ENCODE measurements at places on chromosomes 1 and 21.
A peak's percentile ranks its signal among the peaks of the same experiment; 100 is the strongest.

- DNase-seq: peak; percentile 45
Measured at GRCh38 chr1:197915862-197916499, 1.2 kb upstream of the LHX9 start.

DNA sequence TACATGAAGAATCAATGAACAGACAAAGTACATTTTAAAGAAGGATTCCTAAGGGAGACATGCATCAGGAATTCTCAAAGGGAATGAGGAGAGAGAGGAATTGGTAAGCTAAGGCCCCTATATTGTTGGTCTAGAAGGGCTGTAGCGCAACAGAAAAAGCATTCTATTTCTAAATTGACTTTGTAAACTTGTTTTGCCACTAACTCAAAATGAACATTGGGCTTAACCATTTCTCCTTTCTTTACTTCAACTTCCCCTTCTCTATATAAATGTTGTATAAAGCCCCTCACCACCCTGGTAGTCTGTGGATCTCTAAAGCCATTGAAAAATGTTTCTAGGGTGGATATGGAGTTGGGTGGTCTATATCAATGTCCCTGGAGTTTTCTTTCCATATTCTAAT, 20.4 kb upstream of the OR6N2 start:
- DNase-seq: no peak

- DNase-seq: no peak
Measured at GRCh38 chr1:62294261-62294660, 25.0 kb downstream of the KANK4 start.

GRCh38 chr21:15255261-15255660, 190.5 kb upstream of the NRIP1 start:
- no peak for DNase-seq

- no peak for DNase-seq
Measured at GRCh38 chr1:20229171-20229570, 42.9 kb upstream of the PLA2G2C start.

- no peak for DNase-seq
Measured at GRCh38 chr1:7721940-7722669, 49.0 kb upstream of the VAMP3 start.

DNA sequence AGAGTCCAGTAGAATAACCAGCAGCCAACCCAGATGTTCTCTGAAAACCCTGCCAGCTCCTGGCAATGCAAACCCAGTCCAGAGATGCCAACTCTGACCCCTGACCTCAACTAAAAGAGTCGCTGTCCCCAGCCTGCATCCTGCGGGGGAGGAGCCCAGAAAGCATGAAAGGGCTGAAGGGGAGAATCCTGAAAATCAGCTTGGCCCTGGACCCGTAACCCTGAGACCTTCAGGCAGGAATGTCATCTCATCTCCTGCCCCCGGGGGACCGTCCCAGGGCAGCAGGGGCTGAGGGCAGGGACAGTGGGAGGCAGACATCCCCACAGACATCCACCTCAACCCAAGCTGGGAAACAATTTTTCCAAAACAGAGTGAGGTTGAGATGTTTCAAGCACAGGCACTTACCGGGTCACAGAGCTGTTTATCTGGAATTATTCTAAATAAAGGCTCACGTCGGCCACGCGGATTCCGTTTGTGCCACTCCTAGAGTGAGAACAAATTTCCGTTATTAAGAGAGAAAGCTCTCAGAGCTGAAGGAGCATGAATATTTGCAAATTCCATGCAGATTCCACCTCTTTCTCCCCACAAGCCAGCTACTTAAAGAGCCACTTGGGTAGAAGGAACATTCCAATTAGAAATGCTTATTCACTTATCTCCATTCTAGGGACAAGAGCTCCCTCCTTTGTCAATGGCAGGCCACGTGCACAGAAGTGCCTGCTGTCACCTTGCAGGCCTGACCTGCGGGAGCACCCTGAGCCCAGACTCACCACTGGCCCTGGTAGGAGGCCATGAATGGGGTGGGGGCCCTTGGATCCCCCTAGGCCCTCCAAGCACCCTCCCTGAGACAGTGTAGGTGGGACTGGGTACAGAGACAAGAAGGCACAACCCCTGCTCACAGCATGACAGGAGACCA, 240.1 kb downstream of the NPHP4 start:
- DNase-seq: no peak

GRCh38 chr21:37119421-37120218, 46.6 kb downstream of the TTC3 start:
- DNase-seq: no peak

GRCh38 chr21:34147792-34148418, 74.5 kb downstream of the MRPS6 start:
- DNase-seq: no peak

- no peak for DNase-seq
Measured at GRCh38 chr1:52899445-52899894, 22.1 kb downstream of the ECHDC2 start.

DNA sequence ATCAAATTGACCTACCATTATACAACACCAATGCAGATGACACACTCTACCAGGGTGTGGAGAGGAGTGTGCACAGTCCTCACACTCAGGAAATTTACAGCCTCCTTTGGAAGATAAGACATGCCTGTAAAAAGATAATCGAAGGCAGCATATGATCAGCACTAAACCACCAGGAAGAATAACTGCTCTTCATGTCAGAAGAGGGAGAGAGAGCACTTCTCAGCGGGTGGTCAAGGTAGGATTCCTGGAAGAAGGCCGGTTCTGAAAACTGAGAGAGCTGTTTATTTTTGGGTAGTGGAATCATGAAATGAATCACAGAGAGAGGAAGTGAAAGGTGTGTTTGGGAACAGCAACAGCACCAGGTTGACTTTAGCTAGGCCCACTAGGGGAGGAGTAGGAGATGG, 14.0 kb upstream of the ZNF697 start:
- no peak for DNase-seq

GRCh38 chr1:42419126-42419821, 36.5 kb downstream of the ZMYND12 start:
- DNase-seq: no peak

DNA sequence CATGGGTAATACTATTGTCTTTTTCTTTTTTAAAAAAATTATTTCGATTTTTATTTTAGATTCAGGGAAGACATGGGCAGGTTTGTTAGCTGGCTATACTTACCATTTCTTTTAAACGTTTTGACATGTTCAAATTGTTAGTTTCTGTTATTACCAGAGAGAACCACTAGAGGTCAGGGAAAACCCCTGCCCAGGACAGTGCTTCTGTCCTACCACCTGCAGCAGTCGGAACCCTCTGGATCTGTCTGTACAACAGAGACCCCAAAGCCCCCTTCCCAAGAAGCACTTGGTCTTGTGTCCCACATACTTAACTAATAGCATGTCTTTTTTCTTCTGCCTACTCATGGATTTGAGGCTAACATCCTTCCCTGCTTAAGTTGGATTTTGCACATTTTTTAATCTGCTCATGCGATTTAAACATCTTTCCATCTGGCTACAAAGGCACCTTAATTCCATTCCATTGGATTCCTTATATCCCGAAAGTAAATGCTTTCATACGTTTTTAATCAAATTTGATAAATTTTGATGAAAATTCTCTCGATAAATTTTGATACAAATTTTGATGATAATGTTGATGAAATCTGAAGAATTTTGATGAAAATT, 10.0 kb upstream of the C1orf115 start:
- no peak for DNase-seq

DNA sequence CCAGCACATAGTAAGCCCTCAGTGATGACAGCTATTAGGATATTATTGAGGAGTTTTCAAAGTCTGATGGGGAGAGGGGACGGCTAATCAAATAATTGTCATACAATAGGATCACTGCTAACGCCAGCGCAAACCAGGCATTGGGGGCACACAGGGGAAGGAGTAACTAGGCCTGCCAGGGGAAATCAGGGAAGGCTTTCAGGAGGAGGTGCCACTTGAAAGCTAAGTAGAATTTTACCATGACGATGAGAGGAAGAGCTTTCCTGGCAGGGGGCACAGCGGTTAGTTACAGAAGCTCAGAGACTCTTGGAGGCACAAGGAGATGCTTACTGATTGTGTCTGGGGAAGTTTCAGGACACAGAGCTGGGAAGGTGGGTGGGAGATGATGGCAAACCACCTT, 47.2 kb upstream of the LAPTM5 start:
- no peak for DNase-seq

DNA sequence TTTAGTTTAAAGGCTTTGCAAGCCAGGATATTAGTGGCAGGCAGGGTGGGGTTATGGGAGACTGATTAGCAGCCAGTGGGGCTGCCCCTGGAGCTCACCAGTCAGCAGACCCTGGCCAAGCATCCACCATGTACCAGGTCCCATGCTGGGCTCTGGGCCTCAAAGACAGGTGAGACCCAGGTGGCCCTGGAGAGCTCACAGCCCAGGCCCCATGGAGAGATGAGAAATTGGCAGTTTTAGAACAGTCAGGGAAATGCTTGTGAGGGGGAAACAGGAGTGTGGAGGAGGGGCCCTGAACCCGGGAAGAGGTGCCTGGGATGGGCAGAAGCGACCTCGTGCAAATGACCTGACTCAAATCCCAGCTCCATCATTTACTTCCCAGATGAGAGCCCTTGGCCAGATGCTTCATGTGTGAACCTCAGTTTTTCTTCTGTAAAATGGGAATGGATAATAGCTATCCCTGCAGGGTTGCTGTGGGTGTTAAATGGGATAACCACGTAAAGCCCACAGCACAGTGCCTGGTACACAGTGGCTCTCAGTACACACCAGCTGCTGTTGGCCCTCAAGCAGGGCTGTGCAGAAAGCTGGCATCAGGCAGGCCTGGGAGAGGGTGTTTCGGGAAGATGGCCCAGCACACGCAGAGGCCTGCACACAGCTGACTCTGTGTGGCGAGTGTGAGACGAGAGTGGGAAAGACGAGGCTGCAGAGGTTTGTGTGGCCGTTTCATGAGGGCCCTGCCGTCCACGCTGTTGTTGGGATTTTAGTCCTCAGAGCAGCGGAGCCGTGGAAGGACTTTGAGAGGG, 518.5 kb downstream of the PTPRU start:
- no peak for DNase-seq

GRCh38 chr1:199161766-199162303, 523.0 kb downstream of the PTPRC start:
- no peak for DNase-seq

GRCh38 chr1:97210307-97210706, 488.7 kb downstream of the PTBP2 start:
- no peak for DNase-seq

DNA sequence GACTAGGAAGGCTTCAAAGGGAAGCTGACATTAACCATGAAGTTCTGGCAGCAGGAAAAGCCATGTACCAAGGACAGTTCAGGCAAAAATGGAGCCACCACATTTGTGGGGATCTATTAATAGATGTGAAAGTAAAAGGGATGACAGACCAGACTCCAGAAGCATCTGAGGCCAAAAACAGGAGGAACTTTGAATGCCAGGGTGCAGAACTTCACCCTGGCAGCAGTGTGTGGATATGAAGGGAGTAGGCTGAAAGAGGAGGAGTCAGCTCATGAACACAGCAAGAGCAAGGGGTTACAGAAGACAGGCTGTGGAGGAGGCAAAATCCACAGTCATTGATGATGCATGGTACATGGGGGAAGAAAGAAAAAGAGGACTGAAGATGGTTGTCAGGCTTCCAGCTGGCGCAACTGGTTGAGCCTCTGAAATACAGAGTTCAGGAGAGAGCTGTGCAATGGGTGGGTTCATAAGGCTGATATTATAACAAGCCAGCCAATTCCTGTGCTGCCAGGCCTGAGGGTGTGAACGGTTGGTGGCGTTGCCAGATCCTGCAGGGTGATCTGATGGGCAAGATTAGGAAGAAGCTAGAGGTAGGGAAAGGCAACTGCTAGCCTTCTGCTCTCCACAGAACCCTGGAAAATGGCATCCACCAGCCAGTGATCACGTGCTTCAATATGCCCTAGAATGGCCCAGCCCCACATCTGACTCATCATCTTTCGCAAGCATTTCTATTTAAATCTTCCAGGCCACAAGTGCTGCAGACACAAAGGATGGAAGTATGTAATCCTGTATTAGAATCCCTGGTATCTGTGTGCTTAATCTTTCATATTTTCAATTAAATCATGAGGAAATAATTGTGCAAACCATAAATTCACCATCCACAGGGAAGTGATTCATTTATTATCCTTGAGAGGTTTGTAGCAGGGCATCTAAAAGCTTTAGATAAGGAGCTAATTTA, 81.9 kb downstream of the SLC25A24 start:
- no peak for DNase-seq

DNA sequence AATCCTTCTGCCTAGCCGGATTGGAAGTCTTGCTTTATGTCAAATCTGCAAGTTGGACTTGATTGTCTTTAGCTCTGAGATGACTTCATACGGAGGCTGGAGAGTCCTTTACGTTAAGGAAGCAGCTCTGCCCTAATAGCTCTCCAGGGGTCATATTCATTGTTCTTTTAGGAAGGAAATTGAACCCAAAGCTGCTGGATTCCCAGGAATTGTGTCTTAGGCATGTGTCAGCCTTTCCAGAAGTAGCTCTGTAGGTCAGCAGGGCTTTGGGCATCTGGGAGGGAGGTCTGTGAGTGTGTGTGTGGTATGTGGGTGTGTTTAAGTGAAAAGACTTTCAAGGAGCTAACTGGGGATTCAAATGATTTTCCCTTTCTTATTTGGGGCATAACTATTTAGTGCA, 82.4 kb downstream of the ABCA4 start:
- DNase-seq: no peak

GRCh38 chr1:159928491-159929050, 3.3 kb upstream of the TAGLN2 start:
- no peak for DNase-seq

DNA sequence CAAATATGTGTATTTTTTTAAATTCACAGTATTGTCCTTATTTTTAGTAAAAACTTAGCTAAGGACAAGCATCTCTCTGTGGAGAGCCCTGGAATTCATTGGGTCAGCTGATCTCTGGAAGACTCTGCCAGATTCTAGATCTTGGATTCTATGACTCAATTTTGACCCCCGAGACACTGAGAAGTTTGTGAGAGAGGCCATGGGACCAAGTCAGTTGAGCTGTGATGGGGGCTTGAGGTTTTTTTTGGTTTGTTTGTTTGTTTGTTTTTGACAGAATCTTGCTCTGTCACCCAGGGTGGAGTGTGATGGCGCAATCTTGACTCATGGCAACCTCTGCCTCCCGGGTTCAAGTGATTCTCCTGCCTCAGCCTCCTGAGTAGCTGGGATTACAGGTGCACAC, 13.5 kb downstream of the SHISA4 start:
- no peak for DNase-seq

- DNase-seq: no peak
Measured at GRCh38 chr1:87872692-87873091, 544.0 kb downstream of the LMO4 start.

Measured in activated T-cell treated with anti-CD3 and anti-CD28 coated beads, Interleukin-2, amount 50 U/mL, for 1 hour (primary cell).